ENCODE measurements at places on chromosomes 13 and 19. TPM values are rescaled to one million over a fixed set of nuclear protein-coding genes. Genes with fewer than 3 reads are reported as not detected.

GRCh38 chr13:32019612-32020233, 11.9 kb upstream of the FRY start:
- peak; percentile 48 for DNase-seq

RAB3D gene
- total RNA-seq = 0.17 TPM

CYP4F8 gene
- not detected for total RNA-seq

GRCh38 chr13:34933349-34933748, 8.7 kb upstream of the NBEA start:
- DNase-seq = peak; percentile 7

- no peak for DNase-seq
These were observed 16.3 kb upstream of the KIR3DL3 start for GRCh38 chr19:54707962-54708361.

- DNase-seq = no peak
These were observed 1.7 kb downstream of the TGFBR3L start for GRCh38 chr19:7916103-7916954.

IGFL3 gene
- total RNA-seq = not detected

DNA sequence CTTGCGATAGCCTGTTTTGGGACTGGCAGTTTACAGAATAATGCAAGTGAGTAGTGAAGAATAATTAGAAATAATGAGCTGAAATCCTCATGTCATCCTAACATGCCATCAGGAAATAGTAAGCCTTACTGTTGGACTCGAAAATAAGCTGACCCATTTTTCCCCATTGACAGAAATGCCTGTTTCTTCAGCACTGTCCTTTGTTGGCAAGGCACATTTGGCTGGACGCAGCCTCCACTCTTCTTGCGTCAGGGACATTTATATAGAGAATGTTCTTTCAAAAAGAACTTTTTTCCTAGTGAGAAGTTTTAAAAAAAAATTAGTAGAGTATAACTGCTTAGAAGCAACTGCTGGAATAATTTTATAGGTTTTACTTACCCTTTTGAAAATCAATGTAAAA, 47.1 kb downstream of the ARHGAP35 start:
- DNase-seq = no peak

GRCh38 chr13:35283856-35284255, 192.6 kb downstream of the MAB21L1 start:
- peak; percentile 43 for DNase-seq

GRCh38 chr13:74200081-74200480, 65.9 kb upstream of the KLF12 start:
- peak; percentile 33 for DNase-seq

- DNase-seq = no peak
These were observed 5.4 kb downstream of the NCLN start for GRCh38 chr19:3190921-3191805.

All from M059J (cell line).